ENCODE measurements at places on chromosomes 13 and 19. TPM values are rescaled to one million over a fixed set of nuclear protein-coding genes. Genes with fewer than 3 reads are reported as not detected.

DNA sequence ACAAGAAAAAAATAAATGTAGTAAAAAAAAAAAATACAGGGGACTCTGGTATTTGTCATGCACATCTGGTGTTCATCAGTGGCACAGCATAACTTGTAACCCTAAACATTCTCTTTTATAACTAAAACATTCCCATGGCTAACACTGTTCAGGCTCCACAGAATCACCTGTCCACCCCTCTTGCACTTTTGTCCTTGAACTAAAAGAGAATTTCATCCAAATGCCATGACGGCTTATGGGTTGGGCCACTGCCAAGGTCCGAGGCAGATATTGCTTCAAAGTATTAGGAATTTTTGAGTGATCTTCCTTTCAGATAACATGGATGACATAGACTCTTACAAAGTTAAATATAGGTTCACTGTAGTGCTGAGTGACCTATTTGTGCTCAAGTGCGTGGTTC is 25.7 kb upstream of the SERP2 start:
- DNase-seq: no peak

DNA sequence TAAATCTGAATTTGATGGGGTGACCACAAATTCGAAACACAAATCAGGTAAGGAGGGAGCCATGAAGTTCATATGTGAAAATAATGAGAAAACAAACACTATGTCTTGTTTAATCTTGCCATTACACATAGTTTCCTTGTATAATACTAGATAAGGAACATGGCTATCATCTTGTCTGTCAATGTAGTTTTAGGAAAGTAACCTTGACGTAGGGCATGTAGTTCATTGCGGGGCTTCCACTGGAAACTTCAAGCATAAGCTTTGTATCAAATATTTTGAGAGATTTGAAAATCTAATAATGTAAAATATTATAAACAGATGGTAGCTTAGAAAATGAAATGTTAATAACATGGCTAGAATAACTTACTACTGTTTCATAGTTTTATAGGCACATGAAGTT is 8.8 kb downstream of the BIVM start:
- no peak for DNase-seq

- DNase-seq: peak; percentile 8
These were observed 614.4 kb downstream of the GPC5 start for GRCh38 chr13:92012787-92013186.

DNA sequence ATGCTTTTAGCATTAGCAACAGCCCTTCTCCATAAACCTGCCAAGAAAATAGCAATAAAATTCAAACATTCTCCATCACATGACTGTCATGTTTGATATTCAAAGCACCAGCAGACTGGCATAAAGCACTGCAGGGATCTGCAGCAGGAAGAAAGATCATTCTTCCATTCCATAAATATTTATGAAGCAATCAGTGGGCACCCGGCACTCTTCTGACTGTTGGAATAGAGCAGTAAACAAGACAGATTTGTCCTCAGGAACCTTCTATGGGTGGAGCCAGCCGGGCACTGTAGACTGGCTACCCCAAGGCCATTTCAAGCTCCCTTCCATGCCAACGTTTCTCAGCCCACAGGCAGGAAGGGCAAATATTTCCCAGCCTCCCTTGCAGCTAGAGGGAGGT is 25.5 kb downstream of the PLA2G4C start:
- no peak for DNase-seq

- DNase-seq: no peak
These were observed 16.8 kb downstream of the PABPC3 start for GRCh38 chr13:25112695-25113255.

DNA sequence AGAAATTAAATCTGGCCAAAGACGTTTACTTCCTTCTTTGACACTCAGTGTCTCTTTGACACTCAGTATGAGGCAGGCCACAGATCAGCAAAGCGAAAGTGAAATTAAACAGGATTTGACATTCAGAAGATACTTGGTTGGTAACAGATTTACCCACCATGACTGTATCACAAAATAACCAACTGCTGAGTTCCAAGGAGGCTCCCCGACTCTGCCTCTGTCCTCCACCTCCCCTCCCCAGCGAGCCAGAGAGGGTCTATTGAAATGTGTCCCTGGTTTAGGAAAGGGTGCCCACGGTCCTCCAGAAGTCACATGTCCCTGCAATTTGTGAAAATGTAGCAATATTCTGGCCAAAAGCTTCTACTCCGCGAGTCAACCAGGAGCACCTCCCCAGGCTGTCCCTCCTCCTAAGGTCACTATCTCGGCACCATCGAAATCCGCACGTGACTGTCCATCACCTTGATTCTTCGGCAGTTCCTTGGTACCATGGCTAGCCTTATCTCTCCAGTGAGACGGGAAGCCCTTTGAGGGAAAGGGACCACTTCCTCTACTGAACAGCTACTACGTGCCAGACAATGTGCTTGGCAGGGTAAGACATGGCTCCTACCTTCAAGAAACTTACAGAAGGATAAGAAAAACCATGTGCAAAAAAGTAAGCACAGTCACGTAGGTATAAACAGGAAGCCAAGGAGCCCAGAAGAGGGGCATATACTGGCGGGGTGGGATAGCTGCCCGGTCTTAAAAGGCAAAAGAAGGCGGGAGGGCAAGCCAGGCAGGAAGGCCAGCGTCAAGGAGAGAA is 1.5 kb downstream of the N4BP2L1 start:
- no peak for DNase-seq

GRCh38 chr13:113422807-113423519 is 30.3 kb downstream of the ADPRHL1 start:
- DNase-seq: no peak

GRCh38 chr19:19575411-19575810 is 37.3 kb downstream of the CILP2 start:
- DNase-seq: no peak

GRCh38 chr13:47249266-47249665 is 352.4 kb upstream of the HTR2A start:
- no peak for DNase-seq

GRCh38 chr19:45767410-45767880 is 1.6 kb downstream of the SIX5 start:
- peak; percentile 83 for DNase-seq

The MADCAM1 gene
- polyA plus RNA-seq: 1.8 TPM

All from psoas muscle (tissue), 8 donors.